ENCODE measurements at places on chromosomes 6 and 20. TPM values are rescaled to one million over a fixed set of nuclear protein-coding genes. Genes with fewer than 3 reads are reported as not detected.

- no peak for DNase-seq
Observed at GRCh38 chr6:2103765-2104523, 141.5 kb downstream of the GMDS start.

GRCh38 chr6:143620447-143620846, 57.3 kb upstream of the PHACTR2 start:
- DNase-seq = no peak

GRCh38 chr6:140174524-140174923, 800.1 kb upstream of the CITED2 start:
- no peak for DNase-seq

- no peak for DNase-seq
Observed at GRCh38 chr6:106509420-106510089, 119.7 kb downstream of the RTN4IP1 start.

GRCh38 chr6:136744889-136745288, 47.4 kb downstream of the MAP3K5 start:
- no peak for DNase-seq

DNA sequence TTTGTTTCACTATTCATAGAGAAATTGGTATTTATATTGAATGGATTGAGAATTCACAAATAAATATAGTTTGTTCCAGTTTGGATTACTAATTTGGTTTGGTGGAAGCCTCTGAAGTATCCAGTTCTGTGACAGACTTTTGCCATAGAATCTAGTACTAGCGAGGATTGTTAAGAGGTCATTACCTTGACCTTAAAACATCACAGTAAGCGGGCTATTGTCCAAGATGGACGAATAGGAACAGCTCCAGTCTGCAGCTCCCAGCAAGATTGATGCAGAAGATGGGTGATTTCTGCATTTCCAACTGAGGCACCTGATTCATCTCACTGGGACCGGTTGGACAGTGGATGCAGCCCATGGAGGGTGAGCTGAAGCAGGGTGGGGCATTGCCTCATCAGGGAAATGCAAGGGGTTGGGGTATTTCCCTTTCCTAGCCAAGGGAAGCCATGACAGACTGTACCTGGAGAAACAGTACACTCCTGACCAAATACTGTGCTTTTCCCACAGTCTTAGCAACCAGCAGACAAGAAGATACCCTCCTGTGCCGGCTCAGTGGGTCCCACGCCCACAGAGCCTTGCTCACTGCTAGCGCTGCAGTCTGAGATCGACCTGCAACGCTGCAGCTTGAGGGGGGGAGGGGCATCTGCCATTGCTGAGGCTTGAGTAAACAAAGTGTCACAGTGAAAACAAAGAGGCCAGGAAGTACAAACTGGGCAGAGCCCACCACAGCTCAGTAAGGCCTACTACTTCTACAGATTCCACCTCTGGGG, 66.4 kb upstream of the NEDD9 start:
- DNase-seq = no peak

DNA sequence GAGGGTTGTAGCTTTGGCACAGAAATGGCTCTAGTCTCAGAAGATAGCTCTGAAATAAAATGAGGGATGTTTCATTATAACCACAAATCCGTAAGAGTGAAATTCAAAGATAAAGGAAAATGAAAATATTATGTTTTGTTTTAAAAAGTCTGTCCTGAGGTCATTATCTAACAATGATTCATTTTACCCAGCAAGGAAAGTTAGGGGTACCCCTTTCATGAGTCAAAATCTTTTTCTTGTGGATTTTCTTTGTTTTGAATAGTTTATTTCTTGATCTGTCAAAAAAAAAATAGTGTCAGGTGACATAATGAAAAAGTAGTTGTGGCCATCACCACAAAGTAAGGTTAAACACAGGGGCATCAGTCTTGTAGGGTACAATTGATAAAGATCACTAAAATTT, 59.7 kb upstream of the MYB start:
- no peak for DNase-seq

- DNase-seq = no peak
Observed at GRCh38 chr6:112036088-112036637, 17.7 kb upstream of the CCN6 start.

The GPX5 gene
- total RNA-seq = not detected

The ECT2L gene
- 0.49 TPM for total RNA-seq

The UNC93A gene
- total RNA-seq = not detected

The KCNS1 gene
- total RNA-seq = not detected
